ENCODE measurements at places on chromosomes 13 and 19.

GRCh38 chr19:14370169-14370939 is 10.9 kb upstream of the ADGRE5 start:
- DNase-seq = peak; percentile 61

GRCh38 chr13:36831291-36831690 is 12.3 kb downstream of the RFXAP start:
- no peak for DNase-seq

DNA sequence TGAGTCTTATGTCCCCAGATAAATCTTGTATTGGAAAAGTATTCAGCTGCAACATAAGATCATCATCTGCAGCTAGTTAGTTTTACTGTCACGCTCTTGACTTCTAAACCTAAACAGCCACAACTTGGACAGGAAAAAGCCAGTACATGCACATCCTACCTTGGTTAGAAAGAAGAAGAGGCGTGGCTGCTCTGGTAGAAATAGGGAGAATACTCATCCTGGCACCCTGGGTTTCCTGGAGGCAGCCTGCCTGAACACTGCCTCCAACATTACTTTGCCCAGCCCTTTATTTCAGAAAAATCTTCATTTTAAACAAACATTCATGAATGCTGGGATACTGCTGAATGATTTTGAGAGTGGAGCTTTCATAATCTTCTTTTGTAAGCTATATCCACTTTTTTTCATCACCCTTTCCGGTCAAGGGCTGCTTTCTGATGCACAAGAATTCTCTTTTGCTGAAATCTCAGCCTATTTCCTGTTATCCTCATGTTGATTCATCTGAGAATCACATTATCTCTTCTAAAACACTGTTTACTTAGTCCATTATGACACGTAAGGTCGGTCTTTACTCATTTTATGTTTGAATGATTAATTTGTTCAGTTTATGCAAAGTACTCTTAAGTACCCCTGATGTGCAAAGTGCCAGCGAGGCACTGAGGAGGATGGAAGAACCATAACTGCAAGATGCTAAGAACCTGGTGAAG is 55.2 kb downstream of the STARD13 start:
- DNase-seq = no peak

GRCh38 chr19:49799798-49800376 is 13.2 kb downstream of the FUZ start:
- peak; percentile 28 for DNase-seq

DNA sequence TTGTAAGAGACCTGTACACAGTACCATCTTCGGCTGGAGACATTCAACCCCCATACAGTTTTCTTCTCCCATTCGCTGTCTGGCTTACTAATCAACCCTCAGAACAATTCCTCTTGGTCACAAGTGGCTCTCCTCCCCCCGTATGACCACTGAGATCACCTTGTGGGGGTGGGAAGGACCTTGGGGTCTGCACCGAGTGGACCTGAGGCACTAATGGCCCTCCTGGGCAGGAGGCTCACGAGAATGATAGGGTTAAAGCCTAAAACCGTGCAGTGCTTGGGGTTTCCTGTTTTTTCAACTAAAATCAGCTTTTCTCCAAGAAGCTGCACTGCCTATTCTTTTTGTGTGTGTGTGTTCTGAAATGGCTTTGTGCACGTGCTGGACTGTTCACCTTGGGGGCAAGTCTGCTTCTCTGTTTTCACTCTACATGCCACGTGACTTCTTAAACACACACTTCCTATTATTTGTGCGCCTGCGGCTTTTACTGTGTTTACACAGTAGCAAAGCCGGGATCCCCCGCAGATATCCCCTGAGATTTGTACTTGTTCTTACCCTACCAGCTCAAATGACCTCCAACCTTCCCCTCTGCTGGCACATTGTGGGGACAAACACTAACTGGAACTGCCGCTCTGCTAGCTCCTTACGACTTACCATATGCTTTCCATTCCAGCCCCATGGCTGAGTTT is 12.3 kb downstream of the RBM26 start:
- peak; percentile 24 for DNase-seq

- no peak for DNase-seq
Observed at GRCh38 chr13:97121894-97122293, 100.2 kb upstream of the MBNL2 start.

DNA sequence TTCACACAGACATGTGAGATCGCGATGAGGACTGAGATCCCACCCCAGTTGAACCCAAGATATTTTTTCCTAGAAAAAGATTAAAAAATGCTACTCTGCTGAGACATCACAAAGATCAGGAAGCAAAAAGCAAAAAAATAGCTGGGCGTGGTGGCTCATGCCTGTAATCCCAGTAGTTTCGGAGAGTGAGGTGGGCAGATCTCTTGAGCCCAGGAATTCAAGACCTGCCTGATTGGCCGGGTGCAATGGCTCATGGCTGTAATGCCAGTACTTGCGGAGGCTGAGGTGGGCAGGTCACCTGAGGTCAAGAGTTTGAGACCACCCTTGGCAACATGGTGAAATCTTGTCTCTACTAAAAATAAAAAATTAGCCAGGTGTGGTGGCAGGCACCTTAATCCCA is 1.1 kb downstream of the FUT3 start:
- no peak for DNase-seq

DNA sequence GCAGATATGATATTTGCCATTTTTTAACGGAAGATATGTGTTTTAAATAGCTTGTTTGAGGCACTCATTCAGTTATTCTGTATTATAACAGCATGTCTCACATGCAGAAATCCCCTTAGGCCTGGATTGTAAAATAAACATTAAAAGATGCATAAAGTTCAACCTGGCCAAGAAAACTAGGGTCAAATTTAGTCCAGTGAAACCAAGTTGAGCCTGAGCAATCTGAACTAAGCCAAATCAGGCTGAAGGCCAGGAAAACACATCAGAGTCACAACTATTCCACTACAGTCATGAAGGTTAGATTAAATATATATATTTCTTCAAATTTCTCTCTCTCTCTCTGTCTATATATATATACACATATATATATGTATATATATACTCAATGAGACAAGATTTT is 504.8 kb downstream of the SLITRK1 start:
- DNase-seq = no peak

DNA sequence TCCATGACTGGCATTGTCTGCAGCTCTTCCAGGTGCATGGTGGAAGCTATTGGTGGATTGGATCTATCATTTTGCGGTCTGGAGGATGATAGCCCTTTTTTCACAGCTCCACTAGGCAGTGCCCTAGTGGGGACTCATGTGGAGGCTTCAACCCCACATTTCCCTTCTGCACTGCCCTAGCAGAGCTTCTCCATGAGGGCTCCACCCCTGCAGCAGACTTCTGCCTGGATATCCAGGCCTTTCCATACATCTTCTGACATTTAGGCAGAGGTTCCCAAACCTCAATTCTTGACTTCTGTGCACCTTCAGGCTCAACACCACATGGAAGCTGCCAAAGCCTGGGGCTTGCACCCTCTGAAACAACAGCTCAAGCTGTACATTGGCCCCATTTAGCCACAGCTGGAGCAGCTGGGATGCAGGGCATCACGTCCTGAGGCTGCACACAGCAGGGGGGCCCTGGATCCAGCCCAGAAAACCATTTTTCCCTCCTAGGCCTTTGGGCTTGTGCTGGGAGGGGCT is 800.2 kb upstream of the MIR17HG start:
- no peak for DNase-seq

DNA sequence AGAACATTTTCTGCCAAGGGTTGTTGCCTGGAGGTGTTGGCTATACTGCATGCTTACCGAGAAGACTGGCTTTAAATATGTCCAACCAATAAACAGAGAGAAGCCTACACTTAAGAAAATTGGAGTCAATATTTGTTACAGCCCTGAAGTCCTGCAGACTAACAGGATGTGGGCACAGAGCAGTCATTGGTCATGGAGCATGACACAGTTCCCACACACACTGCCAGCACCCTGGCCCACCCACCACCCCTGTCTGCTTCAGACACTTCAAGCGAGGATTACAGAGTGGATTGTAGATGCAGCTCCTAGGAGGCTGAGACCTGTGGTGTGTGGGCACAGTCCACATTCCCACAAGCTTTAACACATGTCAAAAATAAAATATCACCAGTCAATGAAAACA is 21.0 kb upstream of the SERP2 start:
- DNase-seq = no peak

DNA sequence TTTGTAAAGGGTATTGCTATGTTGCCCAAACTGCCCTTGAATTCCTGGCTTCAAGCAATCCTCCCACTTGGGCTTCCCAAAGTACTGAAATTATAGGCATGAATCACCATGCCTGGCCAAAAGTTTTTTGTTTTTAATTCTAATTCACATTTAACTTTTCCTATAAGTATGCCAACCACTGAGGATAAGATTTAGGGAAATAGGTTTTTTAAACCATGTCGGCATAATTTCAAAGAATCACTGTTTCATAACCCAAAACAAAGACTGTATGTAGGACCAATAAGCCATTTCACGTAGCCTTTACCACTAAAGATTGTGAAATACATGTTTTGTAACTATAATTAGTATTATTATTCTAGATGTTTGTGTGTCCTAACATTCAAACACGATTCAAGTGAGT is 8.2 kb downstream of the ZDHHC20 start:
- DNase-seq = no peak

DNA sequence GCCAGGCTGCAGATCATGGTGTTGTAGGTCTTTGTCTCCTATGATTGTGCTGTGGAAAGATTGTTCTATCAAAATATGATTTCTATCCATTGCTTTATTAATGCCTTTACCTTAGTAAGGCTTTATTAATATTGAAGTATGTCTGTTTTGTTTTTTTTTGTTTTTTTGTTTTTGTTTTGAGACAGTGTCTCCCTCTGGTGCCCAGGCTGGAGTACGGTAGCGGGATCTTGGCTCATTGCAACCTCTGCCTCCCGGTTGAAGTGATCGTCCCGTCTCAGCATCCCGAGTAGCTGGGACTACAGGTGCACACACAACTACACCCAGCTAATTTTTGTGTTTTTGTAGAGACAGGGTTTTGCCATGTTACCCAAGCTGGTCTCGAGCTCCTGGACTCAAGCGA is 7.7 kb downstream of the IRGC start:
- no peak for DNase-seq

DNA sequence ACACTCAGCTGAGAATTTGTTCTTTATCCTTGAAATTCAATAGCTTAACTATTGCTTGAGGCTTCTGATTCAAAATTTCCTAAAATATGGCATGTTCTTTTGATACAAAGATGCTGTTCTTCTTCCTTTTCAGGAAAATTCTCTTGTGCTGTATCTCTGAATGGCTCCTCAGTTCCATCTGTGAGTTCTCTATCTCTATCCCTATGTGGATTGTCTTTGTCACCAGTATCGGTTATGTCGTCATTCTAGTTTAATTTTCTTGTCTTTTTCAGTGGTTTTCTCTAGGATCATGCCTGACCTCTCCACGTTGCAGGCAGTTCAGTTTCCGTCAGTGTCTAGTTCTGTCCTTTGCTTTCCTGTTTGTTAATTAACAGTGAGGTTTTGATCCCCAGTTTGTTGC is 104.6 kb upstream of the GJB6 start:
- DNase-seq = no peak

- DNase-seq = no peak
Observed at GRCh38 chr13:35498231-35498630, 21.7 kb upstream of the MAB21L1 start.

- no peak for DNase-seq
Observed at GRCh38 chr19:32627714-32628270, 46.8 kb downstream of the PDCD5 start.

GRCh38 chr13:46552303-46552682 is 677 bp upstream of the LRCH1 start:
- DNase-seq = peak; percentile 3

DNA sequence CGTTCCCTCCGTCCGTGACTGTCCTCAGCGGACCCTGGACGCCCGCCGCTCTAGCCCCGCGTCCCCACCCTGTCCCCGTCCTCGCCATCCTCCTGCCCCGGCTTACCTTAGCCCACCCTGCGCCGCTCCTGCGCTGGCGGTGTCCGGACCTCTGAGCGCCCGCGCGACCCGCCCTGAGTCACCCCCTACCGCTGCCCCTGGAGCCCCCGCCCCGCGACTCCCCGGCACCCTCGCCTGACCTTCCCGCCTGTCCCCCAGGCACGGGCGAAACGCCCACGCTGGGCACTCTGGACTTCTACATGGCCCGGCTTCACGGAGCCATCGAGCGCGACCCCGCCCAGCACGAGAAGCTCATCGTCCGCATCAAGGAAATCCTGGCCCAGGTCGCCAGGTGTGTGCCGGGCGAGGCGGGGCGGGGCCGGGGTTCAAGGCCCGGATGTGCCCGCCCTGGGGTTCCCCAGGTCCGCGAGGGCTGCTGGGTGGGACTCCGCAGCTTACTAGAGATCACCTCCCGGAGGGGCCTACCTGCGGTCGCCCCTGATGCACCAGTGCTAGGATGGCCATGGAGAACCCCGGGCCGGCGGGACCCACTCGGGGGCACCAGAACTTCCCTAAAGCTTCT is 5.1 kb downstream of the HMG20B start:
- DNase-seq = no peak

DNA sequence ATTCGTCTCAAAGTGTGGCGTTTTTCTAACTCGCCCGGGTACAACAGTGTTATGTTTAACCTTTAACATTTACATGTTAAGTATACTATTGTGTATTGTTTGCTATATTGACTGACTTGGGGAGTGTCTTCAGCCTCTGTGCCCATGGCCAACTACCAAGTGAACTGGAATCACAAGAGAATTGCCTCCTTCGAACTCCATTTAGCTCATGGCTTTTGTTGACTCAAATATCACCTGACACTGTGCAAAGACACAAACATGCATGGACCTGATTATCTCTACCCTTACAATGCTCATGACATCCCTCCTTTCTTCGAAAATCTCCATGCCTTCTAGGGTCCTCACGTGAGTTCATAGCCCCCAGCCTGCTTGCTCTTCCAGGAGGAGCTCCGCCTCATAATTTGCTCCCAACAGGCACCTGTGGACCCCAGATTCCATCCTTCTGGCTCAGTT is 704 bp downstream of the ZNF814 start:
- DNase-seq = no peak

- DNase-seq = peak; percentile 32
Observed at GRCh38 chr19:51131780-51132680, 7.3 kb downstream of the SIGLEC9 start.

DNA sequence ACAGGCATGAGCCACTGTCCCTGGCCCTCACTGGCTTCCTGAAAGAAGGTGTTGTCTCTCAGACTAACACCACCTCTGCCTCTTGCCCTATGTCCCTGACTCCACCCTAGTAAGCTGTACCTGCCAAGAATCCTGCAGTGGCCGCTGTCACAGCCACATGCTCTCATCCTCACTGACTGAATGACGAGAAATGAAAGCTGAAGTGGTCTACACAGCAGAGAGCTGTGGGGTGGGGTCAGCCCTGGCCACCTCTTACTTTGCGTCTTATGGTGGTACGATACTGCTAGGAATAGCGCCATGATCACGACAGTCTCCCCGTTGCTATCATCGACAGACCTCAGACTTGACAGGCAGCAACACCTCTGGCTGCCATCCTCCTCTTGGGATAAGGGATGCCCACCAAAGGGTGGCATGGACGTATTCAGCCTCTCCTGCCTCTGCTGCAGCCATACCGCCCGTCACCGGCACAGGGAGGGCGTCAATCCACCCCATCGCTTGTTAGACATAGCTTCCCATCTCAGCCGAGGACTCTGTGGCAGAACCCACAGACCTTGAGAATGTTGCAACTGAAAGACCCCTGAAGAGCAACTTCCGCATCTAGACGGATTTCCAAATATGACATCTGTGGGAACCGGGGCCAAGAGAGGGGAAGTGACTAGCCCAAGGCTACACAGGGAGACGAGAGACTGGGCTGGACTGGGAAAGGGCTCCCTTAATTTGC is 809 bp downstream of the MYO1F start:
- peak; percentile 20 for DNase-seq
